Dorsolateral prefrontal cortex (tissue), 122 donors: ENCODE measurements at places on chromosomes 13 and 19.

DNA sequence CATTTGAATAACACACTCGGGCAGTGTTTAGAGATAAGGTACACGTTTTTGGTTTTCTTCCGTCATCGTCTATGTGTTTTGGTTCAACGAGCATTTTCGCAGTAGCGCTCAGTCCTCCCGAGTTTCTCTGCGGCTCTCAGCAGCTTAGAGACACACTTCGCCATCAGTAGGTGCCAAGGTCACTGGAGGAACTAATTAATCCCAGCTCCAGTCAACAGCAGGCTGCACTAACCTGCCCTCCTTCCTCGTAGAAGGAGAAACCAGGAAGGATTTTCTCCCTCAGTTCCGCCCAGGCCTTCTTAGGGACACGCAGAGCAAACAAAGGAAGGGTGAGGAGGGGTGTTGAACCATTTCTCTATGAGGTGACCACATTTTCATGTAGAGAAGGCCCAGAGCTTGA, 12.6 kb downstream of the MBNL2 start:
- DNase-seq = no peak

DNA sequence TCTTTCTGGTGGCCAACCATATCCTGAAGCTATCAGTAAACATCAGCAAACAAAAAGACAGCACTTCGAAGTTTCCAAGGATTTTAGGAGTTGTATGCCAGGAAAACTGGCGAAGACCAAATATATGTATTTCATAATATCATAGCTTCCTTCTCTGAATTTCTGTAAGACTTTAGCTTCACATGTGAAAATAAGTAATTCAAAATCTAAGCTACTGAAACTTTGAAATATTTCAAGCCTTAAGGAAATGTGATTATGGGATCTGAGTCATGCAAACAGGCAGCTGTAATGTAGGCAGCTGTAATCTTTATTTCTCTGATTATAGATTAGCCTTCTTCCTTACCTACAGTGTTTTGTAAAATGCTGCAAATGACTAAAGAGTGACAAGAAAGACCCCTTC, 70.7 kb upstream of the ANKRD10 start:
- DNase-seq = no peak

GRCh38 chr19:5068233-5069072, 99.5 kb downstream of the KDM4B start:
- DNase-seq = no peak

- no peak for DNase-seq
Observed at GRCh38 chr19:29563486-29564101, 37.8 kb downstream of the VSTM2B start.

- DNase-seq = no peak
Observed at GRCh38 chr19:12937093-12937926, 1.1 kb upstream of the CALR start.

- DNase-seq = no peak
Observed at GRCh38 chr19:19546751-19547162, 8.7 kb downstream of the CILP2 start.

DNA sequence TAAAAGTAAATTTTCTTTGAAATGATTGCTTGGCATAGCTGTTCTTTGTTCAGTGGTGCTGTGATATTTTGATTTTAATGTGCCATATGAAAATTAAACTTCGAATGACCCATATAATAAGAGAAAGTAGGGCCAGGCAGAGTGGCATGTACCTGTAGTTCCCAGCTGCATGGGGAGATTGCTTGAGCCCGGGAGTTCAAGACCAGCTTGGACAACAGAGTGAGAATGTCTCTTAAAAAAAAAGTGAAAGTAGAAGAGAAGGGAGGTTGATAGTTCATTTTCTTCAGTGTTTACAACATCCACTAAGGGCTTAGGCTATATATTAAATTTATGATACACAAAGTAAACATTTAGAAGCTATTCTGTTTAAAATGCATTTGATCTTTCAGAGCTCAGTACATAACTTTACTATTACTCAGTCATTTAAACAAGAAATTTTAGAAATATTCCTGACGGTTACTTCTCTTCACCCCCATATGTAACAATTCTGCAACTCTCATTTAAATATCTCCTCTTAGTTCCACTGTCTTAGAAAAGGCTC, 17.2 kb upstream of the RFC3 start:
- no peak for DNase-seq

DNA sequence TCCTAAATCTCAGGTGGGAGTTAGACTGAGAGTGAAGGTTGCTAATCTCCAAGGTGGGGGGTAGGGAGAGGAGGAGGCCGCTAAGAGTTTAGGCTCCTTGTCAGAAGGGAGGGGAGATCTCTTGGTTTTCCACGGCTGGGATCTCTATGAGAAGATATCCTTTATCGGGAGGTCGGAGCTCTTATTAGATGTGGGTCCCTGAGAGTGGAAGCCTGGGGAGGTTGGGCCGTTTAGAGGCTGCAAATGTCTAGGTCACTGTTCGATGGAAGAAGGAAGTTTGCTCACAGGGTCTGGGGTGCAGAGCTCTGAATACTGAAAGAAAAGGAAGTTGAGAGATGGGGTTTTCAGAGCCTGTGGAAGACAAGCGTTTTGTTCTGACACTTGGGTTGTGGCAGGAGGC, 3.8 kb downstream of the MYADM start:
- DNase-seq = no peak

DNA sequence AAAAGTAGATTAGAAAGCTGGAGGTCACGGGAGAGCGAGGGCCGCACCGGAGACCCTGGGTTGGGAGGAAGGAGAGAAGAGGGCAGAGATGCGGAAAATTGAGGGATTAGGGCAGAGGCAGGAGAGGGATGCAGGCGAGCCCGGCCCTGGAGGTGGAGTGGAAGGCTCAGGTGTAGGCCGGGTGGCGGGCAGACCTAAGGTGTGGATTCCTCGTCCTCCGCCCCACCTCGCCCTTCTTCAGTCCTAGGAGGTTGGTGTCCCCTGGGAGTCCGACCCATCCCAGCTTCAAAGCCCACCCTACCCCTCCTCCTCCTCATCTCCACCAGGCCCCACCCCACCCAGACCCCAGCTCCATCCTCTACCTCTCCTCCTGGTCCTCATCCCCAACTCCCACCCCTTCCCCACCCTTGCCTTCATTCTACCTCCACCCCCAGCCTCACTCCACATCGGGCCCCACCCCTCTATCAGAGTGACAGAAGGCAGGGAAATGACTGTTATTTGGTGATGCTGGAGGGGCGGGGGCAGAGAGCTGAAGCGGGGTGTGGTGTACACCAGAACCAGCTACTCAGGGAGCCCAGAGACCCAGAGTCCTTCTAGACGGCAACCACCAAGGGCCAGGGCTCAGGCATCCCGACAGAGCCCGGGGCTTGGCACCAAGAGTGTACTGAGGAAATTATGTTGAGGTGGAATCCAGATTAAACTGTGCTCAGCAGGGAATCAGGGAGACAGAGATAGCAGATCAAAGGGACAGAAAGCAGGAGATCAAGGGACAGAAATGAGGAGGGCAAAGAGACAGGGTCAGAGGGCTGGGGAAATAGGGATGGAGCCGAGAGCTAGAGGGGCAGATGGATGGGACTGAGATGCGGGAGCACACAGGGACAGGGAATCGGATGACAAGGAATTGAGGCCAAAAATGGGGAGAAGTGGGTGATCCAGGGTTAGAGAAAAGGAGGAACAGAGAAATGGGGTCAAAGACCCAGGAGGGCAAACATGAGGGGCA, 6.4 kb downstream of the ERFL start:
- DNase-seq = no peak

- no peak for DNase-seq
Observed at GRCh38 chr13:100203696-100204367, 114.9 kb downstream of the PCCA start.

DNA sequence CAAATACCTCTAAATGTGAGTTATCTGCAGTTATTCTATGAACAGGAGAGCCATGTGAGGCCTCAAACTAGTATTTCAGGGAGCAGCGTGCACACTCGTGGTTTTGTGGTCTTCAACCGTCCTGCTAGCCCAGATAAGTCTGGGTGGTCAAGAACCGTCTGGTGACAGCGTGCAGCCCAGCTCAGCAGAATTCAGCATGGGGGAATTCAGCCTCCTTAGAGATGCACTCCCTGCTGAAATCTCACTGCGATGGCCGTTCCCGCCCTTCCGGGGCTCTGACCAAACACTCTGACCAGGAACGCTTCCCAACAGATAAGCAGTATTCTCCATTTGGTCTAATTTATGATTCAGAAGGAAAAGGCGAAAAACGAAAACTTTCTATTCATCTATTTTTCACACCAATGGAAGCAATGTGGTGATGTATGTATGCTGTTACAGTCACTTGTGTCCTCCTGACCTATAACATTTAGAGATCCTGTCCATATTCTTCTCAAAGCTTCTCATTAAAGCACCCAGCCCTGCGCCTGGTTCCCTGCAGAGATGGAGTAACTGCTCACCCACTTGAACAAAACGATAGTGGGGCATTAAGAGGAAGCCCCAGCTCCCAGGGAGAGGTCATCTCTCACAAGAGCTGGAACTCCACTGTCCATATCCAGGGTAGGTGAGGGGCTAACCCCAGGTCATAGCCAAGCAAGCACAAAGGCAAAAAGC, 2.9 kb downstream of the ANKRD27 start:
- DNase-seq = no peak

DNA sequence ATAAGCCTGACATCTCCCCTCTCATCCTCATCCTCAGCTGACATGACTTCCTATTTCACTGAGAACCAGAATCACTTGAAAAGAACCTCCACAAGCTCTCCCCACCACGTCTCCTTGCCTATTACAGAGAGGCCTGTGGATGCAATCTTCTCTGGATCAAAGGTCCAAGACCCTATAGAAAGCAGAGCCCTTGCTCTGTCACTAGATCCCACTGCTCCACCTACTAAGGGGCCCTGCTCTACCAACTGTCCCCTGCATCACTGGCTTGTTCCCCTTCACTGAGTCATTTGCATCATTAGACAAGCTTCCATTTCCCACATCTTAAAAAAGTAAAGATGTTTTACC, 40.8 kb downstream of the RCBTB2 start:
- DNase-seq = no peak

- DNase-seq = no peak
Observed at GRCh38 chr19:33497778-33498175, 23.8 kb downstream of the PEPD start.

DNA sequence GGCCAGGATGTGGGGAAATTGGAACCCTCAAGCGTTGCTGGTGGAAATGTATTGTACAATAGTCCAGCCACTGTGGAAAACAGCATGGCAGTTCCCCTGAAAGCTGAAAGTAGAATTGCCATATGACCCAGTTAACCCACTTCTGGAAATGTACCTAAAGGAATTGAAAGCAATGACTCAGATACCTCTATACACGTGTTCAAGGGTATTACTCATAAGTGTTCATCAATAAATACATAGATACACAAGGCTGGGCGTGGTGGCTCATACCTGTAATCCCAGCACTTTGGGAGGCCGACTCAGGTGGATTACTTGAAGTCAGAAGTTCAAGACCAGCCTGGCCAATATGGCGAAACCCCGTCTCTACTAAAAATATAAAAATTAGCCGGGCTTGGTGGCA, 71.9 kb upstream of the IRS2 start:
- no peak for DNase-seq
